ENCODE measurements at places on chromosomes 11 and 22.
A peak's percentile ranks its signal among the peaks of the same experiment; 100 is the strongest.

- DNase-seq: no peak
Observed at GRCh38 chr11:128596250-128596649, 8.9 kb upstream of the ETS1 start.

DNA sequence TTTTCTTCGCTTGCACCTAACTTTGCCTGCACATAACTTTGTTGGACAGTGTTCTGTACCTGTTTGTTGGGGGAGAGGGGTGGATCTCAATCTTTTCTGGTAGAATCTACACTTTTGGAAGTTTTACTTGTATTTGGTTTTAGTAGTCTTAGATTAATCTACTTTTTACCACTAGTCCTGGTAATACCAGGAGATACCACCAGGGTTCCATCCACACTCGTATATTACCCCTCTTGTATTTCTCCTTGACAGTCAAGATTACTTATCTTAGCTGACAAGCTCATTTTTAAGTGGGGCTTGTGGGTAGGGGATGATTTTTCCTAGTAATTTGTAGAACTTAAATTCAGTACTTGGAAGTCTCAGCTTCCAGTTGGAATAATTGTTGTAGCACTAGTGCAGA lies 37.3 kb upstream of the TECTA start:
- DNase-seq: no peak

DNA sequence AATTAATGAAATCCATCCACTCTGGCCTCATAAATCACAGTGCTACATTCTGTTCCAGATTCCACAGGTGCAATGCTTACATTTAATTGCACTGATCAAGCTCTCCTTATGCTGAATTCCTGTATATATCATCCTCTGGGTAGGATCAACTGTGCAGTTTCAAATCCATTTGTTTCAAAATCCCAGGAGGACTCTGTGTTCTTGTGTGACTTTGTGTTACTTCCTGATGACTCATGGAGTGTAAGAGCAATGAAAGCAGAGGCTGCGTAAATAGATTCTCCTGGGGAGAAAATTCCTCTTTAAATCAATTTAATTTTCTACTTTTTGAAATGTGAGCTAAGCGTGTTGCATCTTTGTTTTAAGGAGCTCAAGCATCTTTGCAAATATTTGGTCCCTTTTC lies 752.7 kb downstream of the METTL15 start:
- DNase-seq: no peak

DNA sequence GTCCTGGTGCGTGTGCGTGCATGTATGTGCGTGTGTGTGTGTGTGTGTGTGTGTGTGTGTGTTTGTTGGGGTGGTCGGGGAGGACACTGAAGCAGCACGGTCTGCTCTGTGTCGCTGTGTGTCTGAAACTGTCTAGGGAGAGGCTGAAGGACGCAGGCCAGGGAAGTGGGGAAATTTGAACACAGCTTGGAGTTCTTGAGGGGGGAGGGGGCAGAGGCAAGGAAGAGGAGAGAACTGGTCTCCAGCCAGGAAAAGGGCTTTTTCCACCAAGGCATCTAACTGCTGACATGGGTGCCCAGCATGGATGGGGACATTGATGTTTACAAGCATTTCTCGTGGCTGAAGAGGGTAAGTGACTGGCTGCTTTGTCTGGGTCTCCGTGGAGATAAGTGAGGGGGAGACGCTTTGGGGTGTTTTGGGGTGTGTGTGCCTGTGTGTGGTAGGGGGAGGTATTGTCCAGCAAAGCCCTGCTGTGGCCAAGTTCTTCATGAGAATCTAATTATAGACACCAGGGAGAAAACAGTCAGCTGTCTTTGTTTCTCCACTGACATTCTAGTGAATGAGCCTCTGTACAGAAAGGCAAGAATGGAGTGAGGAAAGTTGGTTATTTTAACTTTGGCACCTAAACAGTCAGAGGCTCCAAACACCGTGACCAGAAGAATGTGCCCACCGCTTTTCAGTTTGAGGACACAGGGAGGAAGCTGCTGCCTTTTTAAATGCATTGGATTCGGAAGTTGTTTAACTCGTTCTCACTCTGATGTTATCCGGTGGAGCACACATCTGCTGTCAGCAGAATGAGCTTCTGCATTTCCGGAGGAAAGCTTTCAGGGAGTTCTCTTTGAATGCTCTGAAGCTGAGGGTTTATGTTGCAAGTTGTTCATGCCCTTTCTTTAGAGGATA lies 63.7 kb downstream of the PPFIBP2 start:
- DNase-seq: peak; percentile 81

DNA sequence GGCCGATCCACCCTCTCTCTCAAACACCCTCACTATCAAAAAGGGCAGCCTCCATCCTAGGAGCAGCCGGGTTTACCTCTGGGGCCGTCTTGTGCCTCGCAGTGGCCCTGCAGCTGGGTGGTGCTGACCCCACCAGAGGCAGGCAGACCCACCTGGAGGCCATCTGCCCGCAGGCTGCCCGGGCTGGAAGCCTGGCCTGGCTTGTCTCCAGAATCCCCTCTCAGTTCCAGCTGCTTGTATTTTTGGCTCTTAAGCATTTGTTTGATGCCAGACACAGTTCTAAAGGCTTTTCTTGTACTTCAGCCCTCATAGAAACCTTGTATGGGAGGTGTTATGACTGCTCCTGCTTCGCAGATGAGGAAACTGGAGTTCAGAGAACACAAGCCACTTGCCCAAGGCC lies 4.2 kb upstream of the NFAM1 start:
- DNase-seq: no peak

Data from head of caudate nucleus (tissue), 42 donors.